ENCODE measurements at places on chromosomes 1 and 21.

- DNase-seq, result no peak
Observed at GRCh38 chr1:232754930-232755329, 50.3 kb upstream of the MAP10 start.

DNA sequence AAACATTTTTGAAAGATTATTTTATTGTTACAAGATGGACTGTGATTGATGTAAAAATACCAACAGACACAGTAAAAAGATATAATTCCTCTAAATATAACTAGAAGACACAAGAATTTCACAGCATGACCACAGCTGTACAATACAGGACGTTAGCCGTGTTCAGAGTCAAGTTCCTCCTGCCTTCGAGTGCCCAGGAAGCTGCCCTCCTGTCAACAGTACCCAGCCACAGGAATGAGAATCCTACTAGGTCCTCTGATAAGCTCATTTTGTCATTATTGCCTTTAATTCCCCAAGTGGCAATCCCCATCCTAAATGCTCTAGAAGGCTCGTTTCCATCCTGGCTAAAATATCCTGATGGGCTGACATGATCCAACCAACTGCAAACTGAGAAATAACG lies 16.4 kb upstream of the CAPN2 start:
- no peak for DNase-seq

DNA sequence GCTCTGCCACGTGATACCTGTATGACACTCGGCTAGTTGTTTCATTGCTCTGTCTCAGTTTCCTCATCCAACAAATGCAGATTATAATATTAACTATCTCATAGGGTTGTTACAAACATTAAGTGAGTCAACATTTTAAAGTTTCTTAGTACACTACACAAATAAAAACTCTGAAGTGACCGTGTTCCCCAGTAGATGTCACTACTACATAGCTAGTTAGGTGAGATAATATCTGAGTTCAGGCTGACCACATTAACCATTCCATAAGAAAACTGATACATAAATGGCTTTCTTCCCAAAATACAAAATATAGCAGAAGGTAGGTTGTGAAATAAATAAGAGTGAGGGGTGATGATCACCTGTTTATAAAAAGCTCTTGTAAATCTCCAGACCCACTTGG lies 214.1 kb downstream of the NUF2 start:
- peak; percentile 10 for DNase-seq

DNA sequence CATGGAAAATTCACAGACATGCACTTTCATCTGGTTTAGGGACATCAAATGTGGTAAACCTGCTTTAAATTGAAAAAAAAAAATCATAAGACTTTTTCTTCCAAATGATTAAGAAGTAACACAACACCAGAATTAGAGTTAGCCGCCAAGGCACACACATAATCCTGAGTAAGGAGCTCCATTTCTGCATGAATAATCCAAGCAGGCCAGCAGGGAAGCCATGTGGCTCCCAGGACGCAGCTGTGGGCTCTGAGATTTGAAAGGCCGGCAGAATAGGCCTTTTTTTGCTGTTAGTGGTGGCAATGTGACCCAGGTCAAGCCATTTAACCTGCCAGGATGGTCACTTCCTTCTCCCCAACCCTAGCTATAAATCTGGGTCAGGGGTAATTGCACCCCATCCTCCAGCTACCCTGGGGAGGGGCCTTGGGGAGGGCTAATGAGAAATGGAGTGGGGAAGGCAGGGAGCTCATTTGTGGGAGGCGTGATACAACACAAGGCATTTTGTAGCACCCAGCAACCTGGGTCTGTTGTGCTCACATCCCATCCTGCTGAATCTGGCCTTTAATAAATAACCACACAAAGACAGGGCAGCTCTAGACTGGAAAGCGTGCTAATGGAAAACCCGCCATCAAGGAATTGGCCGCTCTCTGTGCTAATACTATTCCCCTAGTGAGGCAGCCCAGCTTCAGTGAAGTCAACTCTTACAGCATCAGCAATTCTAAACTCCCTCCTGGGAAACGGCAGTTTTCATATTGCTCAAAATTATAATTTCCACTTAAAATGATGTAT lies 178.5 kb downstream of the RHOU start:
- DNase-seq, result no peak

- DNase-seq, result no peak
Observed at GRCh38 chr1:245488346-245489129, 333.8 kb downstream of the KIF26B start.

- DNase-seq, result no peak
Observed at GRCh38 chr1:191588905-191589304, 569.4 kb upstream of the RGS18 start.

DNA sequence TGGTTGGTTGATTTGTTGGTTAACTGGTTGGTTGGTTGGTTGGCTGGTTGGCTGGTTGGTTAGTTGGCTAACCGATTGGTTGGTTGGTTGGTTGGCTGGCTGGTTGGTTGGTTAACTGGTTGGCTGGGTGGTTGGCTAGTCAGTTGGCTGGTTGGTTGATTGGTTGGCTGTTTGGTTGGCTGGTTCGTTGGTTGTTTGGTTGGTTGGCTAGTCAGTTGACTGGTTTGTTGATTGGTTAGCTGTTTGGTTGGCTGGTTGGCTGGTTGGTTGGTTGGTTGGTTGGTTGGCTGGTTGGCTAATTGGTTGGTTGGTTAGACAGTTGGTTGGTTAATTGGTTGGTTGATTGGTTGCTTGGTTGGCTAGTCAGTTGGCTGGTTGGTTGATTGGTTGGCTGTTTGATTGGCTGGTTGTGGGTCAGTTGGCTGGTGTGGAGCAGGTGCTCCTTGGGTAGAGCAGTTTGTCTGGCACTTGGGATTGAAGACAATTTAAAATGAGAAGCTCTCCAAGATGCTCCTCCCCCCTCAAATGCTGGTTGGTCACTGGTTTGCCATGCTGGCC lies 6.9 kb downstream of the RSPH1 start:
- no peak for DNase-seq

DNA sequence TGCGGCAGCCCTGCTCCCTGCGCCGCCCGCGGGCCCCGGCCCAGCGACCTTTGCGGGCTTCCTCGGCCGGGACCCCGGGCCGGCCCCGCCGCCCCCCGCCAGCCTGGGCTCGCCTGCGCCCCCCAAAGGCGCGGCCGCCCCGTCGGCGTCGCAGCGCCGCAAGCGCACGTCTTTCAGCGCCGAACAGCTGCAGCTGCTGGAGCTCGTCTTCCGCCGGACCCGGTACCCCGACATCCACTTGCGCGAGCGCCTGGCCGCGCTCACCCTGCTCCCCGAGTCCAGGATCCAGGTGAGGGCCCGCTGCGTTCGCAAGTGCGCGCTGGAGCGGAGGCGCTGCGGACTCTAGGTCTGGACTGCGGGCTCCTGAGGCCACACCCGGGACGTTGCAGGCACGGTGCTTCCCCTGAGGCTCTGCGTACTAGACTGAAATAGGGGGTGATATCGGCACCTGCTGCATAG lies 351 bp downstream of the MIXL1 start:
- DNase-seq, result peak; percentile 7

GRCh38 chr1:33031506-33031905 lies 5.2 kb downstream of the AK2 start:
- DNase-seq, result no peak

DNA sequence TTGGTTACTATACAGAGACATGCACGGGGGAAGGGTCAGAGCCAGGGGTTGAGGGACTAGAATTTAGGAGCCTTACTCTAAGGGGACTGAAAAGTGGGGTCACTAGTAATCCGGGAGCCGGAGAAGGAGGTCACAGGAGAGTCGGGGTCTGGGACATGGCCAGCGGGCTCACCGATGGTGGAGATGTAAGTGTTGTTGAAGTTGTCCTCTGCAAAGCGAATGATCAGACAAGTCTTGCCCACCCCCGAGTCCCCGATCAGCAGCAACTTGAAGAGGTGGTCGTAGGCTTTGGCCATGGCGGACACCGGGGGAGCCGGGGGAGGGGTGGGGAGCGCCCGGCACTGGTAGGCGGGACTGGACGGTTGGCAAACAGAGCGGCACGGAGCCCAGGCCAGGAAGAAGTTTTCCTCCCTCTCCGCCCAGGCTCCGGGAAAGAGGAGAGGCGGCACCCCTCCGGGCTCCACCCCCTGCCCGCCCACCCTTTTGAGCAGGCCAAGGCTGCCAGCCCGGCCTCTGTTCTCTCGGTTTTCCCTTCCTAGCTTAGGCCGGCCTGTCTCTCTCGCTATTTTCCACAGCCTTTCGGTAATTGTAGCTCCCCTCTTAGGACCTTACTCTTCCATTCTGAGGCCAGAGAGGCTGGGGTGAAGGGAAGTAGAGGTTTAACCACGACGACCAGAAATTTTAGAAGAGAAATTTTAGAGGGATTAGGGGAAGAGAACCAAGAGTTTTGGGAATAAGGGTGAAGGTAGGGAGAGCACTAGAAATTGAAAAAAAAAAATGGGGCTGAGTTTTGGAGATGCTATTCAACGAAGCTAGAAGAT lies at the start of gene RAB13:
RAB13 (minus strand) TSS at position 399 of the 821 bp plus-strand sequence; CDS start at position 296, 103 bp downstream.
- peak; percentile 85 for DNase-seq

- no peak for DNase-seq
Observed at GRCh38 chr21:15487196-15487550, 242.6 kb upstream of the USP25 start.
